ENCODE measurements at places on chromosomes 13 and 19.

- DNase-seq, result no peak
These were observed at the start of gene ETV2 for GRCh38 chr19:35641515-35642151. Gene ETV2 (plus strand): TSS chr19:35641745. CDS start chr19:35642461, 716 bp downstream.

DNA sequence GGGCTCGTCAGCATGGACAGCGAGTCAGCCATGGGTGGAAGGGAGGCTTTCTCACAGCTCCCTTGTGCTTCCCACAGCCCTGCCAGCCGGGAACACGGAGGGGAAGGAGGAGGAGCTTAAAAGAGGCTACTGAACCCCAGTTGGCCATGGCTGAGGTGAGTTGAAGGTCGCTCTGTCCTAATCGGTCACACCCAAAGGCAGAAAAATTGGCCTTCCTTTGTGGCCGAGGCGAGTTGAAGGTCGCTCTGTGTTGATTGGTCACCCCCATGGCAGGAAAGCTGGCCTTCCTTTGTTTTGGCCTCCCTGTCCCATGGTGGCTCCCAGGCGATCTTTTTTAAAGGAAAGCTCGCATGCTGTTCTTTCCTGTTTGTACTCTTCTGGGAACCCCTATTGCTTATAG lies 5.1 kb downstream of the ZNF473 start:
- DNase-seq, result no peak

GRCh38 chr13:30234619-30235162 lies 72.7 kb downstream of the KATNAL1 start:
- no peak for DNase-seq

GRCh38 chr19:14023404-14024235 lies 4.3 kb upstream of the RLN3 start:
- DNase-seq, result no peak

Data from vagina (tissue), 2 donors.